ENCODE measurements at places on chromosomes 2 and 18.

DNA sequence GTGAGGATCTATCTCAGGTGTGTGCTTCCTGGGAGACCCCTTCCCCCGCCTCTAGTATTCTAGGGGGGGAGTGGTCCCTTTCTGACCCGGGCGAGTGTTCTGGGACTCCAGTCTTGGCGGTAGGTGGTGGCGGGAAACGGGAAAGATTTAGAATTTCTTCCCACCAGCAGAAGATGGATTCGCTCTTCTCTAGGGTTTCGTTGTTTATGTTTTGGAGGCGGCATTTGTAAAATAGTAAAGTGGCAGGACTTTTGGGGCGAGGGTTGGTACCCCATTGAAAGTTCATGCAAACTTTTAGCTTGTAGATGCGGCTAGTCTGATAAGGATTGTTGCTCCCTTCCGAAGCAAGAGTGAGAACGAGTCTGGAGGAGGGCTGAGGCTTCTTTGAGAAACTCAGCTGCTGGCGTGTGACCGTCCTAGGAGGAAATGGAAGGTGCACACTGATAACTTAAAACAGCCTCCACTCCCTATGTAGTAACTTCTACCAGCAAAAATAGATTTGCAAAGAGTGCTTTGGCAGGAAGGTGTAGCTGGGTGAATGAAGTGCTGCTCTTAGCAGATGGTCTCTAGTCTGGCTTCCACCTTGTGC, 412 bp downstream of the GPD2 start:
- DNase-seq: no peak

GRCh38 chr2:218517434-218518206, 50.5 kb downstream of the USP37 start:
- no peak for DNase-seq

DNA sequence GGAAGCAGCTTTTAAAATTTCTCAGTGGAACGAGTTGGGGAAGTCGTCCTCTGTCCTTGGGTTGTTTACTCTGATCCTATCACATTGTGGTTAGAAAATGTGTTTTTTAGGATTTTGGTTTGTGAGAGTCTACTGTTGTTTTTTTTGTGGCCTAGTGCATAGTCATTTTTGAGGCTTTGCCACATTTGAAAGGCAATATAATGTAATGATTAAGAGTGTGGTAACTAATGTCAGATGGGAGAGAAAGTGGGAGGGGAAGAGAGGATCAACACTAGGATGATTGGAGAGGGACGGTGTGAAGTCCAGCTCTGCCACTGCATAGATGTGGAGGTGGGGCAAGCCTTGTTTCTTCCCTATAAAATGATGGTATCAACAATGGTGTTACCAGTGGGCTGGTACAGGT, 8.5 kb downstream of the SP140L start:
- no peak for DNase-seq

DNA sequence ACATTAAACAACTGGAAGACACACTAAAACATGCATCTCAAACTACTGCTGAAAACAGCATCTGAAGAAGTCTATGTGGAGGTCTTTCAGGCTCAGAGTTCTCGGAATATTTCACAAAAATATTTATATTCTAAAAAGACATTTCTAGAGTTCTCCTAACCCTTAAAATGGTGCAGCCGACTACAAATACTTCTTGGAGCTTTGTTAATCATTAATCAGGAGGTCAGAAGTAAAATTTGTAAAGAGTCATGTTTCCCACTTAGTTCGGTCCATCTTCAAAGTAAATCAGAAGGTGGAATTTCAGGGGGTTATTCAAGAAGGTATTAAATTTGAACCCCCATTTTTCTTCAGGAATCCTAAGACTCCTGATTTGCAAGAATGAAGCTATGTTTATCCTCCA, 72.7 kb downstream of the FAM228A start:
- DNase-seq: no peak

DNA sequence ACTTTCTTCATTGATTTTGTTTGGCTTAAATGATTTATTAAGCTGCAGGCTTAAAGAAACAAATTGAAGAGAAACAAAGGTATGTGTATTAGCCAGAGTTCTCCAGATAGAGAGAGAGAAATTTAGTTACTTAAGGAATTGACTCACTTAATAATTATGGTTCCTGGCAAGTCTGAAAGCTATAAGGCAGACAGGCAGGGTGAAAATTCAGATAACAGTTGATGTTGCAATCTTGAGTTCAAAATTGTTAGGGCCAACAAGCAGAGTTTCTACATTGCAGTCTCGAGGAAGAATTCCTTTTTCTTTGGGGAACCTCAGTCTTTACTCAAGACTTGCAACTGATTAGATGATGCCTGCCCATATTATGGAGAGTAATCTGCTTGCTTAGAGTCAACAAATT, 593.5 kb downstream of the ADCYAP1 start:
- no peak for DNase-seq

GRCh38 chr2:19425419-19425818, 67.0 kb upstream of the OSR1 start:
- no peak for DNase-seq

Measured in cortex of kidney (tissue), 1 donor.